SJCRH30 (cell line): ENCODE measurements at places on chromosomes 5 and 9.

GRCh38 chr9:99109522-99109921, 4.6 kb downstream of the TGFBR1 start:
- DNase-seq: no peak
- peaks cover 14% of the 10 kb centered on the region for H3K4me1 ChIP-seq
- H3K36me3 ChIP-seq: peaks cover 10% of the 10 kb centered on the region; the same call in 1 of the 2 replicates
- no peak overlapping the region for H3K27ac ChIP-seq
- no peak overlapping the region for H3K4me3 ChIP-seq

DNA sequence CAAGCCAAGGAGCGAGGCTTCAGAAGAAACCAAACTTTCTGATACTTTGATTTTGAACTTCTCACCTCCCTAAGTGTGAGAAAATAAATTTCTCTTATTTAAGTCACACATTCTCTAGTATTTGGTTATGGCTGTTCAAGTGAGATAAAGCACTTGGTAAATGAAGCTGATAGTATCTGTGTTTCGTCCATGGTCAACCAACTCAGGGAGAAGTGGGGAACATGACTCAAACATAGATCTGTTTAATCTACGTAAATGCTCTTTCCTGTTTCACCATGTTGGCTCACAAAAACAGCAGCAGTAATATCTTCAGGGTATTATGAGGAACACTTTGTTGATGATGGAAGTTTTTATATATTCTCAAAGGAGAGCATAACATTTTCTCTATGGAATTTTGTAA, 2167.2 kb upstream of the C9orf72 start:
- H3K4me1 ChIP-seq: no peaks in the 10 kb centered on the region
- H3K4me3 ChIP-seq: no peak overlapping the region
- H3K27ac ChIP-seq: no peak overlapping the region

DNA sequence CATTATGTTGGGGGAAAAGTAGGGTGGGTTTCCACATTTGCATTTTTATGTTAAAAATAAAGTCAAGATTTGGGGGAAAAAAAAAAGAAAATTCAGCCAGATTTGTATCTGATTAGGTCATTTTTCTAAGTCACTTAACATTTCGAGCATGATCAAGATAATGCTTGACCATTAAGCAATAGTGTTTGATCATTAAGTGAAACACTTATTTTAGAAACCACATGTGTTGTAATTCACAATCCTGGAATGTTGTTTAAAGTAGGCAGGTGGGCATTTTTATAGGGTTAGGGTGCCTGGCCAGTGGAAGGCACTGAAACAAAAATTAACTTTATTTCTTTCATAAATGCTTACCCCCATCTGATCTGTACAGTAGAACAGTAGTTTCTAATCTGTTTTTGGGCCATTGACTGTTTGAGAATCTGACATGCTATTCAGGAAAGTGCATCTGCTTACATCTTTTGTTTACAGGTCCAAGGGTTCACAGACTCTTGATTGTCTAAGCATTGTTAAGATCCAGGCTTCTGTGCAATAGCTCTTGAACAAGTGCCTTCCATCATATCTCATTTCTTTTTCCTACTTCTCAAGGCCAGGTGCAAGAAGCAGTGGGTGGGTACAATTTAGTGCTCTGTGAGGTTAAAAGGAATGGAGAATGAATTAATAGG, 9.1 kb downstream of the ZCCHC9 start:
- H3K27ac ChIP-seq: no peak overlapping the region
- H3K36me3 ChIP-seq: peaks cover 27% of the 10 kb centered on the region
- no peaks in the 10 kb centered on the region for H3K27me3 ChIP-seq
- H3K4me3 ChIP-seq: no peak overlapping the region
- no peak for DNase-seq

- peaks cover 8% of the 10 kb centered on the region for H3K4me1 ChIP-seq
- DNase-seq: no peak
- H3K27me3 ChIP-seq: no peaks in the 10 kb centered on the region
- no peak overlapping the region for H3K27ac ChIP-seq
- no peak overlapping the region for H3K4me3 ChIP-seq
Measured at GRCh38 chr9:129944506-129945116, 98.4 kb downstream of the FNBP1 start.

DNA sequence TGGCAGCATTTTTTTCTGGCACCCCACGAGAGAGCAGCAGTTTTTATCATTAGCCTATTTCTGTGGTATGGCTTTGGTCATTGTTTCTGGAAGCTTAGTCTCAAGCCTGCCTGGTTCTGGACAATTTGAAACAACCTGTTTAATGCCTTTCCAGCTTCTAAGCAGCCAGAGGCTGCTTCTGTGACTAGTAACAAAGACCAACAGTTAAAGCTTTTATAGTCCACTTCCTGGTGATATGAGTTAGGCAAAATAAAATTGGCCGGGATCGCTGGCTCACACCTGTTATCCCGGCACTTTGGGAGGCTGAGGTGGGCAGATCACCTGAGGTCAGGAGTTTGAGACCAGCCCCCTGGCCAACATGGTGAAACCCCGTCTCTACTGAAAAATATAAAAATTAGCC, 24.0 kb downstream of the LYRM7 start:
- H3K36me3 ChIP-seq: 0 out of 2 replicates have a peak, but pooled peaks cover 3% of the 10 kb centered on the region
- no peak for DNase-seq
- H3K4me3 ChIP-seq: no peak overlapping the region
- no peaks in the 10 kb centered on the region; the same call in 1 of the 2 replicates for H3K4me1 ChIP-seq
- H3K27me3 ChIP-seq: no peaks in the 10 kb centered on the region
- H3K27ac ChIP-seq: no peak overlapping the region

GRCh38 chr5:78127875-78128274, 166.6 kb downstream of the AP3B1 start:
- no peaks in the 10 kb centered on the region for H3K27me3 ChIP-seq
- H3K36me3 ChIP-seq: peaks cover 5% of the 10 kb centered on the region; the same call in 1 of the 2 replicates
- no peak overlapping the region for H3K27ac ChIP-seq
- H3K4me3 ChIP-seq: no peak overlapping the region

DNA sequence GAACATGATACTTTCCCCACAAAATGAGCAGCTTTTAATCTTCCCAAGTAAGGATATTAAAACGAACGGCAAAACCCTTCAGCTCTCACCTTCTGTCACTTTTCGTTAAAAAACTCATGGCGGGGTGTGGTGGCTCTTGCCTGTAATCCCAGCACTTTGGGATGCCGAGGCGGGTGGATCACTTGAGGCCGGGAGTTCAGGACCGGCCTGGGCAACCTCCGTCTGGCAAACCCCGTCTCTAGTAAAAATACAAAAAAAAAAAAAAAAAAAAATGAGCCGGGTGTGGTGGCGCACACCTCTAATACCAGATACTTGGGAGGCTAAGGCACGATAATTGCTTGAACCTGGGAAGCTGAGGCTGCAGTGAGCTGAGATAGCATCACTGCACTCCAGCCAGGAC, 902 bp downstream of the TMED9 start:
- H3K27me3 ChIP-seq: peaks cover 5% of the 10 kb centered on the region; the same call in 1 of the 2 replicates
- no peak for DNase-seq
- H3K4me3 ChIP-seq: peak overlapping the region; percentile 67
- no peaks in the 10 kb centered on the region for H3K4me1 ChIP-seq
- no peak overlapping the region for H3K27ac ChIP-seq
- peaks cover 32% of the 10 kb centered on the region for H3K36me3 ChIP-seq

DNA sequence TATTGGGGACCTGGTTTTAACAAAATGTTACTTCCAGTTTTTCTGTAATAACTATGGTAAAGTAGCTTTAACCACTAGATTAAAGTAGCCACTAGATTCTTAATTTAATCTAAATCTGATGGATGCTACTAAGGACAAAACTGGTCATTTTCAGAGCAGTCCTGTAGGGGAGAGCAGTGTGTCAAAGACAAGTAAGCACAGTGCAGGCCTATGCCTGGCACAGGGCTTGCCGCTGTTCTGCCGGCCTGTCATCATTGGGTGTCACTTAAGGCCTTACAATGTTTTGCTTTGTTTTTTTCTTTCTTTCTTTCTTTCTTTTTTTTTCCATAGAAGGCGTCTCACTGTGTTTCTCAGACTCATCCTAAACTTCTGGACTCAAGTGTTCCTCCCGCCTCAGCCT, 53.0 kb upstream of the NXNL2 start:
- no peaks in the 10 kb centered on the region for H3K27me3 ChIP-seq
- H3K4me3 ChIP-seq: no peak overlapping the region
- peaks cover 21% of the 10 kb centered on the region for H3K36me3 ChIP-seq
- no peak overlapping the region for H3K27ac ChIP-seq

DNA sequence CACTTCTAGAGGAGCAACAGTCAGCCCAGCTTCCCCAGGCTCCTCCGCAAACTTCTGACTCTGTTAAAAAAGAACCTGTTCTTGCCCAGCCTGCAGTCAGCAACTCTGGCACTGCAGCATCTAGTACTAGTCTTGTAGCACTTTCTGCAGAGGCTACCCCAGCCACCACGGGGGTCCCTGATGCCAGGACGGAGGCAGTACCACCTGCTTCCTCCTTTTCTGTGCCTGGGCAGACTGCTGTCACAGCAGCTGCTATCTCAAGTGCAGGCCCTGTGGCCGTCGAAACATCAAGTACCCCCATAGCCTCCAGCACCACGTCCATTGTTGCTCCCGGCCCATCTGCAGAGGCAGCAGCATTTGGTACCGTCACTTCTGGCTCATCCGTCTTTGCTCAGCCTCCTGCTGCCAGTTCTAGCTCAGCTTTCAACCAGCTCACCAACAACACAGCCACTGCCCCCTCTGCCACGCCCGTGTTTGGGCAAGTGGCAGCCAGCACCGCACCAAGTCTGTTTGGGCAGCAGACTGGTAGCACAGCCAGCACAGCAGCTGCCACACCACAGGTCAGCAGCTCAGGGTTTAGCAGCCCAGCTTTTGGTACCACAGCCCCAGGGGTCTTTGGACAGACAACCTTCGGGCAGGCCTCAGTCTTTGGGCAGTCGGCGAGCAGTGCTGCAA, 72.8 kb downstream of the NUP214 start:
- no peak overlapping the region for H3K4me3 ChIP-seq
- H3K27me3 ChIP-seq: no peaks in the 10 kb centered on the region
- no peak for DNase-seq
- H3K27ac ChIP-seq: no peak overlapping the region
- peaks cover 74% of the 10 kb centered on the region for H3K36me3 ChIP-seq
- no peaks in the 10 kb centered on the region for H3K4me1 ChIP-seq

GRCh38 chr5:30605693-30606268, 587.7 kb upstream of the CDH6 start:
- no peak for DNase-seq
- H3K4me3 ChIP-seq: no peak overlapping the region
- H3K4me1 ChIP-seq: no peaks in the 10 kb centered on the region
- no peaks in the 10 kb centered on the region for H3K27me3 ChIP-seq
- H3K36me3 ChIP-seq: no peaks in the 10 kb centered on the region; the same call in 1 of the 2 replicates
- no peak overlapping the region for H3K27ac ChIP-seq
